ENCODE measurements at places on chromosomes 11 and 22. TPM values are rescaled to one million over a fixed set of nuclear protein-coding genes. Genes with fewer than 3 reads are reported as not detected.

Gene TMEM45B
- total RNA-seq = 10.8 TPM

Gene MPPED1
- total RNA-seq = not detected

Gene TBC1D22A
- 33.4 TPM for total RNA-seq

Gene CCDC116
- 0.57 TPM for total RNA-seq

Gene TMEM109
- total RNA-seq = 153 TPM

Gene SPDYC
- total RNA-seq = not detected

Gene CD3G
- 1.00 TPM for total RNA-seq

Gene NPTXR
- total RNA-seq = 3.0 TPM

Gene GCAT
- total RNA-seq = 16.7 TPM

- H3K27ac ChIP-seq = no peak overlapping the region
- no peak for DNase-seq
- H3K4me1 ChIP-seq = no peaks in the 10 kb centered on the region
- H3K4me3 ChIP-seq = no peak overlapping the region
Observed at GRCh38 chr11:121082670-121083069, 18.4 kb upstream of the TECTA start.

DNA sequence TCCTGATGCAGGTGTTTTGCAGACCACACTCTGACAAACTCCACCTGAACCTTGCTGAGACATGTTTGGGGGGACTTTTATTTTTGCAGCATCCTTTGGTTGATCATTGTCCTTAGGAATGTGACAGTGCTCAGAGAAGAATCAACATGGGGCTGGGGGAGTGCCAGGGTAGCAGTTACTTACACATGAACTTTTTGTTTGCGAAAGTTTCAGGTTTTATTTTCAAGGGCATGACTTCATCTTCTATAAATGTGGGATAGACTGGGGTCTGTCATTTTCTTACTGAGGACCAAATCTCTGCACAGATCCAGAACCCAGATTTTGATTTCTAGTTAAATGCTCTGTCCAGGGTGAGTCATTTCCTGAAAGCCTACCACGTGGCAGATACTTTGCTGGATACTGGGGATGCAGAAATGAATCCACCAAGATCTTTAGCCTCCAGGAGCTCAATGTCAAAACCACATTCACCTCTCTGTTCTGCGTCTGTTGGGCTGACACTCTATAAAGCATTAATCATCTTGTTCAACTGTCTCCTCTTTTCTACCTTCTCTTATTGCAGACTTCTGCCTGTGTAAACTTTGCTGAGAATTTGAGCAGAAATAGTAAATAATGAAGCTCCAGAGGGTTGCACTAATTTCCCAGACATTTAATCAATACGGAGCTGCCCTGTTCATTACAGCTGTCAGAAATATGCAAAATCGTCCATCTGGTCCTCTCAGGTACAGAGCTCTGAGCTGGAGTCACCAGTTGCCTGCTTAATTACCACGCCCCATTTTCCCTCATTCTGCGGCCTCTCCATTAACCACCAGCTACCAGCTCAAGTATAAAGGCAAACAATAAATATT lies 387.9 kb downstream of the MIAT start:
- no peaks in the 10 kb centered on the region for H3K4me1 ChIP-seq
- H3K36me3 ChIP-seq = no peaks in the 10 kb centered on the region
- H3K4me3 ChIP-seq = no peak overlapping the region
- DNase-seq = no peak

DNA sequence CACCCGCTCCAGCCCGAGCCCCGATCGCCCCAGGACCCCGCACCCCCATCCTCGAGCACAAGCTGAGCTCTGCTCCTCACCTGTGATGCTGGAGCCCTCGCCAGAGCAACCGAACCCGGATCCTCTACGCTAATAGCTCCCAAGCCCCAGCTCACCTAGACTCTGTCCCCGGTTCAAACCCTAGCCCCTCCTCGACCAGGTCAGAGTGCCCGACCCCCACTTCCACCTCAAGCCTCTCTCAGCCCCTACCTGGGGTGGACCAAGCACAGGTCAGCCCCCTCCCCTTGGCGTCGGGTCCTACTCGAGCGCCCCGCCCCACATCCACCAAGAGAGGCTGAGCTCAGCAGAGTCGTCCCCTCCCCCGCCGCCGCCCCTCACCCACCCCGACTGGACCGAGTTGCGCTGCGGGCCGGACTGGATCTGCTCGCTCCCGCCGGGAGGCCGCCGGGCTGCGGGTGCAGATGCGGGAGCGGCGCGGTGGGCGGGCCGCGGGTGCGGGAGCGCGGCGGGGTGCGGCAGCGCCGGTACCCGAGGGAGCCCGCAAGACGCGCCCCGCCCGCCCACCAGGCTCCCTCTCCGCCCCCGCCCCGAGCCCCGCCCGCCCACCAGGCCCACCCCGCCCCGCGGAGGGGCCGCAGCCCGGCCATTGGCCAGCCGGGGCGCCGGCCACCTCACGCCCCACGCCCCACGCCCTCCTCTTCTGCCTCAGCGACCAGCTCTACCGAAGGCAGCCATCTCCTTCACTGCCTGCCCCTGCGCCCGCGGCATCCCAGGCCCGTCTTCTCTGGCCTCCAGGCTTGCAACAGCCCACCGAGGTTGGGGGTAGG lies 577 bp upstream of the DKK3 start:
- H3K4me1 ChIP-seq = peaks cover 14% of the 10 kb centered on the region
- no peaks in the 10 kb centered on the region for H3K36me3 ChIP-seq
- peak overlapping the region; percentile 86 for H3K27ac ChIP-seq
- peak; percentile 35 for DNase-seq

DNA sequence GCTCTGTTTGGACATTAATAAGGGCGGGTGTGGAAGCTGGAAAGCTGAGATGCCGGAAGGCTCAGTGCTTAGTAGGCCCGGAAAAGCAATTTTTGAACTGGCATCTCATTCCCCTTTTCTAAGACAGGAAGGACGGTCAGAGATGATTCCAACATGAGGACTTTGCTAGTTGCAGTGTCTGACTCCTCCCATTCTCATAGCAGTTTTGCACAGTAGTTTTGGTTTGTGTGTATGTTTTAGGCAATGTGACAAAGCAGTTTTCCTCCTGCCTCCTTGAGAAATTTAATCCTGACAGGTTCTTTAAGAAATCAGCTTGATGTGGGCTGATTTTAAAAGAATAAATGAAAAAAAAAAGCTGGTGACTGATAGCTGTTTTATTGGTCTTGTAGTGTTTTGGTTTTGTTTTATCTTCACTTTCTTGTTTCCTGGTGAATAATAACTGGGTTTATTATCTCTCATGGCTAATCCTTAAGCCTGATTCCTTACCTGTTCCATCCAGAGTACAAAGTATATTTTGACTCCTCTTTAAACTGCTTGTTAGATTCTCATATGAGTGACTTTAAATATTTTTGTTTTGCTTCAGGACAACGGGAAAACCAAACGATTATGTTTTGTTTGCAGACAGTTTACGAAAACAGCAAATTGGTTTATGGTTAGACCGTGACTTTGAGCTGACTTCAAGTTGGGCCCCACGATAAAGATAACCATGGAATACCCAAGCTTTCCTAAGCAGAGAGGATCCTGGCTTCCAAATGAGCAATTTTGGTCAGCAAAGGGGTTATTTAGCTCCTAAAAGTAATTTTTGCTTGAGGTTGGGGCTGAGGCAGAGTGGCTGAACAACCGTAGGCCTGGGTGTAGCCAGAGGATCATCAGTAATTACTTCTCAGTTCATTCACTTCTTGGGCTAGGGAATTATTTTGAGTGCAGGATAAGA lies 3.4 kb downstream of the PTPRJ start:
- H3K27ac ChIP-seq = peak overlapping the region; percentile 15
- no peak overlapping the region for H3K4me3 ChIP-seq
- peaks cover 30% of the 10 kb centered on the region for H3K4me1 ChIP-seq
- H3K36me3 ChIP-seq = no peaks in the 10 kb centered on the region
- H3K27me3 ChIP-seq = no peaks in the 10 kb centered on the region
- no peak for DNase-seq

DNA sequence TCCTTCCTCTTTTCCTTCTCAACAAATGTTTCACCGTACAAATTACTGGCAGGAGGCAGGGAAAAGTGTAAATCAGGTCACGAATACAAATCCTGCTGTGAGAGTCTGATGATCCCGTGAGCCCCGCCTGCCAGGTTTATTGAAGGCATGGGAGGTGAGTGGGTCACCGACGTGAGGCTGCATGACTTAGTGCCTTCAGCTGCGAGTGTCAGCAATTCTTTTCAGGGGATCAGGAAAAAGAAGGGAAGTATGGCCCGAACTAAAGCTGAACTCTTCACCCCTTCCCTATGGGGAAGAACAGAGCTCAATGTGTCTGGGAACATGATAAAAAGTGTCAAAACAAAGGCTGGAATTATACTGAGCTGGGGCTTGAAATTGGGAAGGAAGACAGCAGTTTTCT lies 166.2 kb downstream of the OPCML start:
- H3K36me3 ChIP-seq = no peaks in the 10 kb centered on the region
- H3K4me1 ChIP-seq = no peaks in the 10 kb centered on the region
- no peaks in the 10 kb centered on the region for H3K27me3 ChIP-seq
- no peak overlapping the region for H3K4me3 ChIP-seq

GRCh38 chr11:64720167-64720566 lies 2.8 kb downstream of the NRXN2 start:
- H3K36me3 ChIP-seq = no peaks in the 10 kb centered on the region
- no peak overlapping the region for H3K4me3 ChIP-seq
- DNase-seq = peak; percentile 24
- H3K4me1 ChIP-seq = peaks cover 7% of the 10 kb centered on the region

GRCh38 chr11:26839911-26840698 lies 118.2 kb upstream of the SLC5A12 start:
- no peak overlapping the region for H3K27ac ChIP-seq
- no peak overlapping the region for H3K4me3 ChIP-seq
- no peak for DNase-seq
- peaks cover 2% of the 10 kb centered on the region for H3K4me1 ChIP-seq
- no peaks in the 10 kb centered on the region for H3K36me3 ChIP-seq

DNA sequence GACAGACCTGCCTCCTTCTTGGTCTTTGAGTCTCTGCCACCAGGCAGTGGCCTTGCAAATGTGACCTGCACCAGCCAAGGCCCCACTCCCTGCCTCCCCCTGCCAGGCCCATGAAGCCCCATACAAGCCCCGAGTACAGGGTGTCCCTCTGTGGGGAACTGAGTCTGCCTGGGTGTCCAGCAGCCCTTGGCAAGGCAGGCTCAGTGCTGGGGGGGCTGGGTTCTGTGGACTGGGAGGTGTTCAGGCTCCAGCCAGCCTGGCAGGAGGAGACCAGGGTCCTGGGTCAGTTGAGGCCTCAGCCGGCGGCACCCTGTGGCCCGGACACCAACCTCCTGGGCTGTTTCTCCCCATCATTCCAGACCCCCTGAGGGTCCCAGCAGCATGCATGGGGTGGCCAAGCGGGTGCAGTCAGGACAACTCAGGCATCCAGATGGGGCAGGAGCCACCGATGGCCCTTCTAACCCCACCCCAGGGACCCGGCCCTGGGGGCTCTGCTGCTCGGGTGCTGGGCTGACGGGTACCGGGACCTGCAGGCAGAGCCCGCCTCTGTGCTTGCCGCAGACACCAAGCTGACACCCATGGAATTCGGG lies 5.7 kb downstream of the MUC5AC start:
- H3K4me1 ChIP-seq = no peaks in the 10 kb centered on the region
- no peak for DNase-seq
- no peaks in the 10 kb centered on the region for H3K27me3 ChIP-seq
- H3K36me3 ChIP-seq = no peaks in the 10 kb centered on the region

- peak within 1 kb of the TSS; percentile 89 for H3K4me3 ChIP-seq
- no peaks in the 10 kb centered on the region for H3K36me3 ChIP-seq
- no peaks in the 10 kb centered on the region for H3K27me3 ChIP-seq
- peaks cover 50% of the 10 kb centered on the region for H3K4me1 ChIP-seq
- H3K27ac ChIP-seq = peak within 1 kb of the TSS; percentile 97
Observed at GRCh38 chr22:41543854-41544670, at the start of gene POLR3H. TSS of gene POLR3H (minus strand) at chr22:41544470. CDS start at chr22:41544101, 369 bp downstream.

GRCh38 chr22:39129081-39129480 lies 23.4 kb downstream of the CBX7 start:
- H3K27ac ChIP-seq = no peak overlapping the region
- H3K4me3 ChIP-seq = no peak overlapping the region
- no peaks in the 10 kb centered on the region for H3K27me3 ChIP-seq
- peaks cover 9% of the 10 kb centered on the region for H3K36me3 ChIP-seq
- peaks cover 6% of the 10 kb centered on the region for H3K4me1 ChIP-seq
- DNase-seq = no peak

DNA sequence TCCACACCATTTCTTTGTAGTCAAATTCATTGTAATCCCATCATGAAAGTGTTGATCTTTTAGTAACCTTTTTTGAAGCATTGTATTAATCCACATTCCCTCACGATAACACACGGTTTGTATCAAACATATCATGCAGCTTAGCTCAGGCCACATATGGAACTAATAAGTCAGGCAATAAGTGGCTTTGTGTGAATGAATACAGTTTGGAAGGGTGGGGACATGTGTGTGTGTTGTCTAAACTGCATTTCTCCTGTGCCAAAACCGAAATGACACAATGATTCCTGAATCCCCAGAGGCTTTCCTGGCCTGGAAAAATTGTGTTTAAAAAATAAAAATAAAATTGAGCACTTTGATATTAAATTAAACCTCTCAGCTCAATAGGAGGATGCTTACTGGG lies 98.3 kb downstream of the WNT11 start:
- H3K27ac ChIP-seq = no peak overlapping the region
- H3K4me1 ChIP-seq = peaks cover 3% of the 10 kb centered on the region
- H3K4me3 ChIP-seq = no peak overlapping the region
- no peaks in the 10 kb centered on the region for H3K27me3 ChIP-seq
- no peaks in the 10 kb centered on the region for H3K36me3 ChIP-seq

GRCh38 chr11:11320825-11321224 lies 32.2 kb downstream of the CSNK2A3 start:
- no peaks in the 10 kb centered on the region for H3K27me3 ChIP-seq
- no peak for DNase-seq
- H3K27ac ChIP-seq = no peak overlapping the region
- H3K36me3 ChIP-seq = peaks cover 40% of the 10 kb centered on the region
- H3K4me1 ChIP-seq = peaks cover 10% of the 10 kb centered on the region

DNA sequence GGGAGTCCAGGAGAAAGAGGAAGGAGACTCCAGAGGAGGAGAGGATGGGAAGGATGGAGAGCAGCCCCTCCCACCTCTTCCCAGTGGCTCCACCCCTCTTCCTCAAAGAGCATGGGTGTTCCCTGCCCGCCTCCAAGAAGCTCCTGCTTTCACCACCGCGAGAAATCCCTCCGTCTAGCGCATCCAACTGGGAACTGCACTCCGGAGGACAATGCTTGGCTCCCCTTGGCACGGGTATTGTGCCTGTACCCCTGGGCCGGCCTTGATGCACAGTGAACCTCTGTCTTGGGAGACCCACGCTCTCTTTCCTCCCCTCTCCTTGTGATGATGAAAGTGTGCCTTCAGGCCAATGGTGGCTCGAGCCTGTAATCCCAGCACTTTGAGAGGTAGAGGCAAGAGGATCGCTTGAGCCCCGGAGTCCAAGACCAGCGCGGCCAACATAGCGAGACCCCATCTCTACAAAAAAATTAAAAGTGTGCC lies 14.9 kb upstream of the ADA2 start:
- H3K36me3 ChIP-seq = no peaks in the 10 kb centered on the region
- H3K4me3 ChIP-seq = no peak overlapping the region
- H3K27me3 ChIP-seq = no peaks in the 10 kb centered on the region
- H3K27ac ChIP-seq = no peak overlapping the region
- peaks cover 3% of the 10 kb centered on the region for H3K4me1 ChIP-seq

DNA sequence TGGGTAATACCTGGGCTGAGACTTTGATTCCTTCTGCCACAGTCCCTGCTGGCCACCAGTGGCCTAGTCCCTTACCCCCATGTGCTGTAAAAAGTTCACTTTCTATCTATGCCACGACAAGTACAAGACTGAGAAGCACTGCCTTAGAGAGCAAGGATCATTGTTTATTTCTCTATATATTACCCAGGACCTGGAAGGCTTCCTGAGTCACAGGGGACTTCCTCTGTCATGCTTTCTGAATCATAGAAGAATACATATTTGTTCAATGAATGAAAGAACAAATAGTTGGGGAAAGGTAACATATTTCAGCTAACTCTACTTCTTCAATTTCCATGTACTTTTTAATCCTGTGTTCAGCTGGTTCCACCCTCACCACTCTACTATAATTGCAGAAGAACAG lies 5.5 kb upstream of the SYT9 start:
- no peak overlapping the region for H3K4me3 ChIP-seq
- H3K27me3 ChIP-seq = no peaks in the 10 kb centered on the region
- no peaks in the 10 kb centered on the region for H3K4me1 ChIP-seq
- no peak for DNase-seq
- no peak overlapping the region for H3K27ac ChIP-seq
- no peaks in the 10 kb centered on the region for H3K36me3 ChIP-seq

Measured in upper lobe of left lung (tissue), 6 donors.